ENCODE measurements at places on chromosomes 11 and 22.
A peak's percentile ranks its signal among the peaks of the same experiment; 100 is the strongest.

DNA sequence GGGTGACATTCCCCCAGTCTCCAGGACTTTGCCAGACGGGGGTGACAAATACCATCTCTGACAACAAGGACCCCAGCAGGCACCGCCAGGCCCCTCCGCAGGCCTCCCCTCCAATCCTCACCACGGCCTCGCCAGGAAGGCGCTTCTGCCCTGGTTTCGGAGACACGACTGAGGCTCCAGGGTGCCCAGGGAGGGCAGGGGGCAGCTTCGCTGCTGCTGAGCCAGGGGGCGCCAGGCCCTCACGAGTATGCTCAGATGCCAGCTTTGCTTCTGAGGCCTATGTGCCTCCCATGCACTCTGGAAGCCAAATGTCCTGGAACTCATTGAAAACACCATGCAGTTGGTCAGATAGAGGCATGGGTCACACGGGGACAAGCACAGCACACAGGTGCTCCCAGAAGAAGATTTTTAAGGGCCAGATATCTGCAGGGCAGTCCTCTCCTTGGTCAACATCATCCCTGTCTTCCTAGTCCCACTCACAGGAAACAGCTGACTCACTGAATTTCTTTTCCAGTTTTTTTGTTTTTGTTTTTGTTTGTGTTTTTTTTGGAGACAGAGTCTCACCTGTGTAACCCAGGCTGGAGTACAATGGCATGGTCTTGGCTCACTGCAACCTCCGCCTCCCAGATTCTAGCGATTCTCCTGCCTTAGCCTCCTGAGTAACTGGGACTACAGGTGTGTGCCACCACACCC, 19.9 kb downstream of the BID start:
- peak; percentile 12 for DNase-seq

GRCh38 chr11:134207538-134208239, 16.1 kb downstream of the NCAPD3 start:
- DNase-seq = peak; percentile 53

DNA sequence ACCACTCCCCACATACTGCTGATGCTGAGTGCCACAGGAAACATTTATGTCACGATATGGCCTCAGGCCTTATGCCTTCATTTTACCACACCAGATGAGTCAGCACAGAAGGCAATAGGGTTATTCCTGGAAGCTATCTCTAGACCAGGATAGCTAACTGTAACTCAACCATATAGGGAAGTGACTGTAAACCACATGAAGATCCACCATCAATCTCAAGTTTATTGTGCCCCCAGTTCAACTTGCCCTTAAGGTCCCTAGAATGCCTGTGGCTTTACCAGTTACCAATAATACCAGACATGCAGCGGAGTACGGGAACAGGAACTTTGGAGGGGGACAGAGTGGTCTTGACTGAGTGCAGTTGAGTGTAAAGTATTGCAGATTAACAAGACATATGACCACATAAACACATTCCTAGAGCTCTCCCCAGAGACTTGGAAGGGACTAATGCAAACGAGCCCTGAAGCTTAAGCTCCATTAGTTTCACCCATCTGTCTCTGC, 180.9 kb downstream of the KIF18A start:
- DNase-seq = no peak

DNA sequence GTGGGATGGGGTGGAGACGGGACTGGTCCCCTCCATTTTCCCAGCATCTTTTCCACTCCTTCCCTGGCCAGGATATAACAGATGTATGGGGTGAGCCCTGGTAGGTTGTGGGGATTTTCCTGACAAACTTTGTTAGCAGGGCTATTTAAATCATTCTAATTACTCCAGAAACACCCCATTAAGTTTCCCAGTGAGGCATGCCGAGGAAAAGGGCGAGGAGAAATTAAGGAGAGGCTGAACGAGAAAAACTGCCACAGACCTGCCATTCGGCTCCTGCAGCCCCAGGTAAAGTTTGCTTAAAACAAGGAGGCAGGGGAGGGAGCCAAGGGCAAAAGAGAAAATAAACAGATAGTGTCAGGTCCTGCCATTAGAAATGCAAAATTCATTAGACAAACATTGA, 428.2 kb downstream of the BUD13 start:
- no peak for DNase-seq

GRCh38 chr11:130719220-130719915, 196.9 kb downstream of the SNX19 start:
- no peak for DNase-seq

DNA sequence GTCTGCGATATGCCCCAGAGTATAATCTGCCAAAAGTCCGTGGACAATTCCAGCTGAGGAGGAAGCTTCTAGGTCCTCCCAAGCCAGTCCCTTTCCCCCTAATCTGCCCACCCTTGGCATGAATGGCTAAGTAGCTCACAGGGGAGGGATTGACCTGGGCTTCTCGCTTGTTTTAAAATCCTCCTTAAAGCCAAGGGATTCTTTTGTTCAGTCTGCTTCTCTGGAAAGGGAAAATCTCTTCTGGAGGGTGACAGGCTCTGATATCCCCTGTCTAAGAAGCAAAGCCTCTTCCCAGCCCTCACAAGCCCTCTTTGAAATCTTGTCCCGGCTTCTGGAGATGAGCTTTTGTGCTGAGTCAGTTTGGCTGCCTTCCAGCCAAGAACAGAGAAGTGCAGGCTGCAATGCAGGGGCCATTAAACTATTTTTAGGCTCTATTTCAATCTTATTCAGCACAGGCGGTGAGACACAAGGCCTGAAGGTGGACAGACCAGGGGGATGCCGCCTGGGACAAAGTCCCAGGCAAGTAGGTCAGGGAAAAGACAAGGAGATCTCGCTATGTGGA, 23.9 kb downstream of the NEFH start:
- DNase-seq = no peak

GRCh38 chr22:19121631-19122142, 525 bp downstream of the DGCR2 start:
- DNase-seq = peak; percentile 8

- DNase-seq = no peak
These were observed 2.3 kb downstream of the B3GAT1 start for GRCh38 chr11:134409552-134410429.

- DNase-seq = no peak
These were observed 43.9 kb downstream of the CCDC34 start for GRCh38 chr11:27319072-27319471.

DNA sequence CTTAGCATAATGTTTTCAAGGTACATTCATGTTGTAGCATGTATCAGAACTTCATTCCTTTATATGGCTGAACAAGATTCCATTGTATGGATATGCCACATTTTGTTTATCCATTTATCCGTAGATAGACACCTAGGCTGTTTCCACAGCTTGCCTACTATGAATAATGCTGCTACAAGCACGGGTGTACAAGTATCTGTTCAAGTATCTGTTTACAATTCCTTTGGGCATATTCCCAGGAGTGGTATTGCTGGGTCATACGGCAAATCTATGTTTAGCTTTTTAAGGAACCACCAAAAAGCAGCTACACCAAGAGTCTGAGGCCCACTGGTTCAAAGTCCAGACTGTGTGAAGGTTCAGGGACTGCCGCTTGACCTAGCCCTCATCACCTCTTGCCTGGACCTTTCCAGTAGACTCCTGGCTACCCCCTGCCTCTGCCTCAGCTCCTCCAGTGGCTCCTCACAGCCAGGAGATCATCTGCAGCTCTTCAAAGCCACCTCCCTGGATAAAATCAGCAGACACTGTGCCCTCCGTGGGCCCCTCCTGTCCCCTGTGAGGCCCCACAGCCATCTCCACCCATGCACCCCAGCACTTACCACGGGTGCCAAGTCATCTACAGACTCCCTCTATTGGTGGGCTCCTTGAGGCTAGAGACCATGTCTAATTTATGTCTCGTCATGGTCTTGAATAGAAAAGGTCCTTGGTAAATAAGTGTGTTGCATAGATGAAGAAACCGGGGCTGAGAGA, 160.3 kb downstream of the MN1 start:
- no peak for DNase-seq

GRCh38 chr22:36288571-36289405, 35.9 kb downstream of the APOL1 start:
- no peak for DNase-seq

DNA sequence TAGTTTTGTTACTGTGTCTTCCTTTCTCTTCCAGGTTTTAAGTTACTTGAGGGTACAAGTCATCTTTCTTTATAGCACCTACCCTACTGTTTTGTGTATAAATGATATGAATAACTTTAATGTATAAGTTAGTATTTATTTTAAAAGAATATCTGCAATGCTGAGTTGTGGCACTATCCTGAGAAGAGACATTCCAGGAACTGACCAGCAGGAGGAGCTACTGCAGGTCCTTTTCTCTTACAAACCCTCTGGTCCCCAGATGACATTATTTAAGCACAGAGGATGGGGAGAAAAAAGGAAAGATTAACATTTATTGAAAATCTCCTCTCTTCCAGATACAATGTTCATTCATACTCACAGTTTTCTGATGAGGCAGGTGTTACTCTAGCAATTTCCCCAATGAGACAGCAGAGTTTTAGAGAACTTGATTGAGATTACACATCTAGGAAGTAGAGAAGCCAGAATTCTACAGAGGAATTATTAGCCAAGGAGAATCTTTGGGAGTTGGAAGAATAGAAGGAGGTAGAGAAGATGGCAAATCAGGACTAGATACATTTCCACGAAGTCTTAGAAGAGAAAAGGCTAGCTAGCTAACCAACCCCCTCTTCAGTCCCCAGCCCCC, 541.2 kb upstream of the API5 start:
- no peak for DNase-seq

GRCh38 chr11:19226378-19227195, 14.2 kb downstream of the E2F8 start:
- DNase-seq = no peak

GRCh38 chr22:25354456-25354855, 135.0 kb downstream of the CRYBB2 start:
- DNase-seq = no peak

DNA sequence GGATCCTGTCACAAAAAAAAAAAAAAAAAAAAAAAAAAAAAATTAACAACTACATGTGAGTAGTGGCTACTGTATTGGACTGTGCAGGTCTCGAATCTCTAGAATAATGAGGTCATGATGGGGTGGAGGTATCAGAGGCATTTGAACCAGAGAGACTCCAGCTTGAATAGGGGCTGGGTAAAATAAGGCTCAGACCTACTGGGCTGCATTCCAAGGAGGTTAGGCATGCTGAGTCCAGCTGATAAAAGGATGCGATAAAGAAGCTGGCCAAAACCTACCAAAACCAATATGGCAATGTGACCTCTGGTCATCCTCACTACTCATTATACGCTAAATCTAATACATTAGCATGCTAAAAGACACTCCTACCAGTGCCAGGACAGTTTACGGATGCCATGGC, 5.9 kb upstream of the PACSIN3 start:
- no peak for DNase-seq

- peak; percentile 71 for DNase-seq
These were observed 12.7 kb upstream of the TREH start for GRCh38 chr11:118691926-118692830.

GRCh38 chr11:134244593-134244992, 8.6 kb downstream of the THYN1 start:
- no peak for DNase-seq

GRCh38 chr11:121829159-121829643, 286.8 kb downstream of the BLID start:
- no peak for DNase-seq

GRCh38 chr22:43304831-43305590, 38.2 kb downstream of the SCUBE1 start:
- DNase-seq = no peak

DNA sequence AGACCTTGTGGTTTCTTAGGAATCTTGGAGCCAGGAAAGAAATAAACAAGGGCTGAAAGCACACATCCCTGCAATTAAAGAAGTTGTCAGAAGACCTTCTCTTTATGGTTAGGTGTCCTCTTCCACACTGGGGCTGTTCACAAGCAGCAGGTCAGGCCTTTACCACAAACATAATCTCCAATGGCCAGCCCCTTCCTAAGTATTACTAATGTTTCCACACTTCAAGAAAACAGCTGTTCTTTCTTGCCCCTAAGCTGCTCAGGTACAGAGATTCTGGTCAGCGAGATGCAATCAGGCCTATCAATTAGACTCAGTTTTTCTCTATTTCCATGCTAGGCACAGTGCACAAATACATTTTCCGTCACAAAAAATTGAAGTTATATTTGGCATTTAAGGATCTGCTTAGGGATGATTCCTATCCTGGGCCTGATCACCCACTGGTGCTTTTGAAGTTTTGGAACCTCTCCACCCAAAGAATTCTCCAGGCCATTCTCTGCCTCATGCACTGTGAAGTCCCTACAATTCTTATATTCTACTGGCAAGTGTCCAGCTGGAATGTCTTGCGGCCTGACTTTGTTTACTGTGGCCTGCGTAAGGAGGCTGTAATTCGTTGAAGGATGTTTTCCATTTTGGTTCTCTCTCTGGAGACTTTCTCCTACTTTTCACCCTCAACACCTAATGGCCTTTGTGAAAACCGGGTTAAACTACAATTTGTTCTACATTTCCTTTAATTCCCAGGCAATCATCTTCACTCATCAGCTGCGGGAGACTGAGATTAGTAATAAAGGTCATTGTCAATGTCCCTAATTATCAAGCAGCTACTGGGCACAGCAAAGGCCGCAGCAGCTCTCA, 5.1 kb downstream of the PRAME start:
- DNase-seq = no peak

DNA sequence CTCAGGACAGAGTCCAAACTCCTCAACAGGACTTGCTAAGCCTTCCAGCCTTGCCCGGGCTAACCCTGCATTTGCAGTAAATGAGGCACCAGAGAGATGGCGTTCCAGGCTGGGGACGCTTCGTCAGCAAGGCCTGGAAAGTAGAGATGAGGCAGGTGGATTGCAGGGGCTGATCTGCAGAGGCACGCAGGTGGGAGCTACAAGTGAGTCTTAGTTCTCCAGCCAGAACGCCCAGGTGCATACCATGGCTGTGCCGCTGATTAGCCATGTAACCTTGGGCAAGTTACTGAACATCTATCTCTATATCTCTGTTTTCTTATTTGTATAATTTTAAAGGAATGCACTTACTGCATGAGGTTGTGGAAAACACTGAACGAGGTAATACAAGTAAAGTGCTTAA, 52.7 kb upstream of the BARX2 start:
- DNase-seq = no peak

DNA sequence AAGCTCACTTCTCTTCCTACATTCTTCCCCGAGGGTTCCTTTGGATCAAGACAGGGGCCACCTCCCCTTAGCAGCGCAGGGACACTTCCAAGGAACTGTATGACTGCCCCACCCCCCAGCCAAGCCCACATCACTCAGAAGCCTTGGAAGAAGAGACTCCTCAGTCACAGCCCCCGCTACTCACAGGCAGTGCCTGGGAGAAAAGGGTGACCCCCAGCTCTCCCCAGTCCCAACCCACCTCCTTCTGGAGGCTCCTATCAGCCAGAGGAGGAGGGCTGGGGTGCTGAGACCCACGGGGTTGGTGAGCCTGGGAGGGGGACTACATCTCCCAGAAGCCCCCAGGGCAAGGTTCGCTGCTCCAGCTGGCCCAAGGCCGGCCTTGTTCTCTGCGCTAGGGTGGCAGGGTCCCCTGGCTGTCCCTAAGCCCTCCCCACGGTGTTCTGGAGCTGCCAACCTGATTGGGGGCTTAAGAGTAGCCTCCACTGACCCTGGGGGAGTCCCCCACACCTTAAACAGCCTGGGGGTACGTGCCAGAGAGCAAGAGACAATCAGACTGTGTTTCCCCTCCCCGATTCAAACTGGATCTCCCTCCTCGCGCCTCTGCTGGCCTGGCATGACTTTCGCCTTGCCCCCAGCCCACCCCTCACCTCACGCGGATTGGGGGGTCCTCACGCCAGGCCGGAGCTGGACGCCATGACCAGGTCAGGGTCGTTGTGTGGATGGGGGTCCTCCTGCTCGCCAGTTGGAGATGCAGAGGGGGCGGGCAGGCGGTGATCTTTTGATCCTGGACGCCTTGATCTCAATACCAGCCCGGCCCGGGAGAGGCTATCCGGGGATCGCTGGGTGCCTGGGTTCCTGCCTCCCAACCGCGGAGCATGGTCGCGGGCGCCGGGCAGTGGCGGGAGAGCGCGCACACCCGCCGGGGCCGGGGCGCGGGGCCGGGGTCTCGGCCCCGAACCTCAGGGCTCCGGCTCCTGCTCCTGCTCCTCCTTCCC, 838 bp downstream of the BCL9L start:
- DNase-seq = peak; percentile 46

All from central memory CD4-positive, alpha-beta T cell (primary cell).